ENCODE measurements at places on chromosomes 5 and 9.

DNA sequence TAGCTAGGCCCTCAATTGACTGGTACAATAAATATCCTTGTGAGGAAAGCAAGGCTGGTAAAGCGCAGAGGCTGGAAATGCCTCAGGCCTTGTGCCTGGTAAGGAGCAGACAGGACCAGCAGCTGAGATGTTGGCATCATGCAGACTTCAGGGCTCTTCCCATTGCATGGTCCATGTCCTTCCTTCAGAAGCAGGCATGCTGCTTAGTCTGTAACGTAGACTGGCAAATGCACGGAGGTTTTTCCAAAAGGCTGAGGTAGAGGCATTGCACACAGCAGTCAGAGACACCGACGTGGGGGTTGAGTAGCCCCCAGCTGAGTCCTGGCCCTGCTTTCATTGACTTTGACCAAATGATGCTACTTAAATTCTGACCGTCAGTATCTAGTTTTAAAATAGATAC, 87.1 kb downstream of the ADRB2 start:
- DNase-seq, result no peak

- DNase-seq, result no peak
These were observed 61.3 kb upstream of the PIK3R1 start for GRCh38 chr5:68154119-68154857.

- no peak for DNase-seq
These were observed 70.0 kb downstream of the RXRA start for GRCh38 chr9:134396258-134396742.

DNA sequence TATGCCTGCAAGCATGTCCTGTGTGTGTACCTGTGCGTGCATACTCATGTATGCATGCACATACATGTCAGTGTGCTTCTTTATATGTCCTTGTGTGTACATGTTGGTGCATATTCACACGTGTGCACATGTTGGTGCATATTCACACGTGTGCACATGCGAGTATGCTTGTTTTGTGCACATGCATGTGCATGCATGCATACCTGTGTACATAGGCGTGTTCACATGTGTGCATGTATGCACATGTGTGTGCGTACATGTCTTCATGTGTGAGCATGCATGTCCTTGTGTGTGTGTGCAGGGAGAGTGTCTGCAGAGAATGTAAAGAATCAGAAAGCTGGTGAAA, 72.2 kb upstream of the FCN2 start:
- DNase-seq, result no peak

- DNase-seq, result no peak
These were observed 55.3 kb downstream of the ZNF366 start for GRCh38 chr5:72451741-72452505.

DNA sequence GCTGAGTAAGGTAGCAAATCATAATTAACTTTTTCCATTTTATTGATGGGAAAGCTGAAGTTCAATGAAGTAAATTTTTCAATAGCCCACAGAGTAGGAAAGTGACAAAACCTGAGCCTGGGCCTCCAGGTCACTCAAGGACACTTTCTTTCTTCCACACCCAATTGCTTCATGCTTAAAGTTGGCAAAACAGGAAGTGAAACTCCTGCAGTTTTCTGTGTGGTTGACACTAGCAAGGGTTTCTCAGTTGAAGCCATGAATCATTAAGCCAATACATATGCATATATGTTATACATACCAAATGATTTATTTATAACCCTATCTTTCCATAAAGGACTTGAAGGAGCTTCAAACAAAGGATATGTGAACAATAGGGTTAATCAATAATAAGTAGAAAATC, 13.9 kb downstream of the TLR4 start:
- DNase-seq, result peak; percentile 4

- no peak for DNase-seq
These were observed 3.6 kb downstream of the DNAJC18 start for GRCh38 chr5:139435676-139436075.

GRCh38 chr5:109714592-109714991, 24.9 kb downstream of the MAN2A1 start:
- DNase-seq, result peak; percentile 42

- DNase-seq, result no peak
These were observed 1.5 kb downstream of the NEK6 start for GRCh38 chr9:124259158-124259808.

GRCh38 chr5:169876386-169876785, 103.9 kb downstream of the INSYN2B start:
- DNase-seq, result no peak

Measured in hematopoietic multipotent progenitor cell treated with erythropoietin and hydrocortisone succinate and interleukin-3 and kit ligand, for 8 days (in vitro differentiated cells).